ENCODE measurements at places on chromosomes 5 and 9.

- no peak for DNase-seq
These were observed 206.2 kb downstream of the MEF2C start for GRCh38 chr5:88676637-88677375.

- DNase-seq, result peak; percentile 70
These were observed 152.9 kb downstream of the SGCD start for GRCh38 chr5:156479849-156480248.

DNA sequence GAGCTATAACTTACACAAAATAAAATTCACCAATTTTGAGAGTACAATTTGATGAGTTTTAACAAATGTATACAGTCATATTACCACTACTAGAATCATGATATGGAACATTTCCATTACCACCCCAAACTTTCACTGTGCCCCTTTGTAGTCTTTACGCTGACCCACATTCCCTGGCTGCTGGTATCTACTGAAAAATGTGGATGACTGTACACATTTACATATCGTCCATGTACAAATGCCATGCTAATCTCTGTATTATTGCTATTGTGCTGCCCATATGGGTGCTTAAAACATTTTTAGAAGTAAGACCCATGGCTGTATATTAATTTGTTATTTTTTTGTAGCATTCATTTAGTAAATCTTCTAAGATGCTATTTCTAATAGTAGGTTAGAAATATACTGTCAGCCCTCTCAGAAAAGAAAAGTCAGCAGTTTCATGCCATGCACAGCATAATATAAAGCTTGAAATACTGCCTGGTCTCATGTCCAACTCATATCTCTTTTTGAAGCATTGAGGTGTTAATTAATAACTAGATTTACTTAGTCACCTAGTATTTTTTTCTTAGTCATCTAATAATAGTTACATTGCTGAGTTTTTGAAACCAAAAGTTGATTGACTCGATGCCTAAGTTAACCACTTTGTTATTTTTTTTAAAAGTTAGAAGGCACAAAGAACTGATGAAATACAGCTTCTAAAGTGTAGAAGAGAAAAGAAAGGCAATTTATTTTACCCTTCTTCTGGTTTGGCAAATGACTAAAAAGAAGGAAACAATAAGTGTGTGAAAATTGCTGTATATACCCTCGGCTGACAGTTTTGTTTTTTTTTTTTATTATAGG lies 188.3 kb upstream of the MEF2C start:
- no peak for DNase-seq

GRCh38 chr9:88577256-88578120 lies 42.5 kb downstream of the NXNL2 start:
- DNase-seq, result no peak

DNA sequence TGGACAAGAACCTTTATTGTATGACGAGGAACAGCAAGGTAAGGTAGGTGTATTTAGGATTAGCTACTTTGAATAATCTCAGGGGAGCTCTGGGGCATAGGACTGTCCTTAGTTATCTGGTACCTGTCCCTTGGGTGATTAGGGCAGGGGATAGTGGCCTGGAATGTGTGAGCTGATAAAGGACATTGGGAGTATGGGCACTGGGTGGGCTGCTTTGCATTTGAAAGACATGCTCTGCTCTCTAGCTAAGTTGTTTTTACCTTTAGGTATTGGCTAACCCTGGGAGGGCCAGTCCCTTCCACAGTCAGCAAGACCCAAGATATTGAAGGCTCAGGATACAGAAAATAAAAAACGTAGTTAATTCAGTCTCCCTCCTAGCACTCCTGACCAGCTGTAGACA lies 282.8 kb upstream of the C9orf72 start:
- DNase-seq, result no peak

DNA sequence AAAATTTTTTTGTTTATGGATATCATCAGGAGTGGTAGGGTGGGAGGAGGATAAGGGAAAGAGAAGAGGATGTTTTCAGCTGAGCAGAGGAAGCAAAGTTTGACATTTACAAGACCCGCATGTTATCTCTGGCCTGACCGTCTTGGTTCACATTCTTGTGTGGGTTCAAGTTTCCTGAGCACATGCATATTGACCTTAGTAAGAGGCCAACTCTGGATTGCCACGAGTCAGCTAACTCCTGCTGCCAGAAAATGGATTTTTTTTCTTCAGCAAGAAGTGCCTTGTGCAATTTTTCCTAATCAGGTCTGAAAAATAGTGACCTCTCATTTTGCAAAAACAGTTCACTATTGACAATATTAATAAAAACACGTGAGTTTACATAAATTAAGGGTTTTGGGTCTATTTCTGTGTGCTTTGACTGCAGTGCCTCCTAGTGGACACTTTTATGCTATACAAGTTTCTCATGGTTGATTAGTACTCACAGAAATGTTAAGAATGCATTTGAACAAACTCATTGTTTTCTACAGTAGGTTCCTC lies 27.1 kb upstream of the BASP1 start:
- no peak for DNase-seq

Measured in fibroblast of skin of left biceps (primary cell).